ENCODE measurements at places on chromosomes 13 and 19. TPM values are rescaled to one million over a fixed set of nuclear protein-coding genes. Genes with fewer than 3 reads are reported as not detected.
A peak's percentile ranks its signal among the peaks of the same experiment; 100 is the strongest.

GRCh38 chr13:66462187-66462586 lies 767.9 kb downstream of the PCDH9 start:
- no peaks in the 10 kb centered on the region for H3K36me3 ChIP-seq
- no peak for DNase-seq
- H3K27me3 ChIP-seq, result no peaks in the 10 kb centered on the region
- no peak overlapping the region for H3K4me3 ChIP-seq

DNA sequence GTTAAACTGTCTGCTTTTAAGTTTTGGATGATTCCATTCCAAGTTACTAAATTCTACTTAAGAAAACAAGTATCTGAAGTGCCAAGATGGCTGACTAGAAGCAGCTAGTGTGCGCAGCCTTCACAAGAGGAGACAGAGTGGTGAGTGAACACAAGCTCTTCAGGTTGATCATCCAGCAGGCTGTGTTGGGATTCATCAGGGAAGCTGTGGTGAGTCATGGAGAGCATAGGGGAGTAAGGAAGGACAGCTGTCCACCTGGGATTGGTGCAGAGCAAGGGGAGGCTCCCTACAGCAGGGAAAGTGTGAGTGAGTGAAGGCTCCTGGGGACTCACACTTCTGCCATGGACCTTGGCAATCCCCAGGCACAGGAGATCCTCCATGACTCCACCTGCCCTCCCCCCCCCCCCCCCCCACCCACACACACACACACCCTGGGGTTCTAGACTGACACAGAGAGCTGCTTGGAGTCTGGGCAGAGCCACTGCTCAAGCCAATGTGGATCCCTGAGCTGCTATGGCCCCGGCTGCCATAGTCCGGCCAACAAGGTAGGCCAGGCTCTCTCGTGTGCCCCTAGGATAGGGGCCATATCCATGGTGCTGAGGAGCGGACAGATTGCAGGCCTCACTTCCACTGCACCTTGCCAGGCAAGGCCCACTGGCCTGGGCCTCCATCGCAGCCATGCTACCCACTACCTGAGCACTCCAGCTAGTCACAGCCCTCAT lies 23.5 kb downstream of the SLC25A15 start:
- no peaks in the 10 kb centered on the region for H3K27me3 ChIP-seq
- no peaks in the 10 kb centered on the region for H3K4me1 ChIP-seq
- peaks cover 17% of the 10 kb centered on the region for H3K36me3 ChIP-seq
- H3K4me3 ChIP-seq, result no peak overlapping the region

DACH1 gene
- total RNA-seq, result 0.04 TPM

DNA sequence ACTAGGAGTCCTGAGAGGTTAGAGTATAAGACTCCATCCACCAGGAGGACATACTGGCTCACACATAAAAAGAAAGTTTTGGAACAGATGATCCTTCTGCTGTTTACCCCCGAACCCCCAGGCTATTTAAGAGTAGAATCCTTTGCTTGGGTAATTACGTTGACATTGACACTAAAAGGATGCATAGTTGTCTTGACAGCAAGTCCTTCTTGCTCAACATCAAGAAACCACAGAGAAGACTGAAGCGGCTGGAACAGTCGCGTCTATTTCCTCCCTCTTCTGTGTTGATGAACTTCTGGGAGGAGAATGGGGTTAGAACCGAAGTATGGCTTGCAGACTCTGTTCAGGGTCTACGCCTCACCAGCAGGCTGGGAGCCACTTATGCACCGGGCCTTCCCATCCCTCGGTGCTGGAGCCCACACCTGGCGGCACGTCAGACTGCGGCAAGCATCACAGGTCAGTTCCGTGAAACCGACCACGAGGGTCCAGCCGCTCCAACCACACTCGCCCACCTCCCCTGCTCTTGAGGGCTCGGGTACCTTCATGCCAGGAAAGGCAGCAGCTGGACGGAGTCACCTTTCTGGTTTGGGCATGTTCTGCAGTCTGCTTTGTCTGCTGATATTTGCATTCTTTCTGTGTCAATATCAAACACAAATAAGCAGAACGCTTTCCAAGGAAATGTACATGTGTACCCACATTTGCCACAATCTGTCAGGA lies 42.4 kb upstream of the RANBP3 start:
- no peak for DNase-seq
- H3K4me1 ChIP-seq, result peaks cover 23% of the 10 kb centered on the region
- no peaks in the 10 kb centered on the region for H3K27me3 ChIP-seq
- H3K36me3 ChIP-seq, result no peaks in the 10 kb centered on the region
- no peak overlapping the region for H3K27ac ChIP-seq
- H3K4me3 ChIP-seq, result no peak overlapping the region

DNA sequence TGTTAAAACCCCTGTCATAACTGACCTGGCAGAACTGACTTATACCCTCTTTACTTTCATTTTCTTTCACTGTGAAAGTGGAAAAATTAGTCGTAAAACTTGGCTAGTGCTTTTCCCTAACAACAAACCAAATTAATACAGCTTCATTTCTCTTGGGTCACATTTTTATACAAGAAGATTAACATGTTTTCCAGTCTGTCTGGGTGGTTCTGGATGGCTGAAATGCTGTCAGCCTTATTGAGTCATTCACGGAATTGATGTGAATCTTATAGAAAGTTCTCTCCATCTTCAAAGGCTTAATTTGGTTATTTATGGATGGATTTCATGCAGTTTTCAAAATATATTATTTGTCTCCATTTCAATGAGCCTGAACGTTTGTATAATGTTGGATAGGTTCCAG lies 440.0 kb downstream of the KCTD12 start:
- no peaks in the 10 kb centered on the region for H3K27me3 ChIP-seq
- H3K36me3 ChIP-seq, result no peaks in the 10 kb centered on the region
- H3K4me1 ChIP-seq, result no peaks in the 10 kb centered on the region
- no peak overlapping the region for H3K27ac ChIP-seq

CLDND2 gene
- total RNA-seq, result 4.0 TPM

ZNF665 gene
- 2.2 TPM for total RNA-seq

DNA sequence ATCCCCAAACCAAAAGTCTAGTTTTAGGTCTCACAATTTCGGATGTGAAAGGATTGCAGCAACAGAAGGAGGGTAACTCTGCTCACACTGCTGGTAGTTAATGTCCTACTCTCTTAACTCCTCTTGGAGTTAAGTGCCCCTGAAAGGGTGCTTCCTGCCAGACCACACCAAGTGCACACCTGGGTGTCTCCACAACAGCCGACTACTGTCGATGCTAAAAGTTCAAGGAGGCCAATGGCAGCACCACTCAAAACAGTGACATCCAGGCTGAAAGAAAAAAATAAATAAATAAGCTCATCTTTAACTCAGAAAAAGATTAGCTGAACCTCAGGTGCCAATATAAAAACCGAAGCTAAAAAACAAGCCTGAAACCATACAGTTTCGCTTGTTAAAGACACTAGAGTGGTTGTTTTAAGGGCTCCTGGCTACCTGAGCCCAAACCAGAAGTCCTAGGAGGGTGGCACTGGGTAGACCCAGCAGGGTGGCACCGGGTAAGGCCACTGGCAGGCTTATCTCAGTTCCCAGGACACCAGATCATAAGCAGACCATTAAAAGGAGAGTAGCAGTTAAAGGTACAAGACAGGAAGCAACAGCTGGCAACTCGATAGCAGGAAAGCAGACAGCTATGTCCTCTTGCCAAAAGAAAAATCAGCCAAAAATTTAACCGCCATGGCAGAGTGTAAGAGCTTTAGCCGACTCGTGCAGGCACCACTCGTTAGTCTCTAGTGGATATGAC lies 39.3 kb downstream of the BRD4 start:
- H3K4me1 ChIP-seq, result peaks cover 13% of the 10 kb centered on the region
- H3K27ac ChIP-seq, result no peak overlapping the region
- H3K4me3 ChIP-seq, result no peak overlapping the region

GRCh38 chr13:97938706-97939475 lies 14.6 kb upstream of the IPO5 start:
- H3K27ac ChIP-seq, result no peak overlapping the region
- no peak for DNase-seq
- no peak overlapping the region for H3K4me3 ChIP-seq

FBXO17 gene
- total RNA-seq, result 25.0 TPM

DNA sequence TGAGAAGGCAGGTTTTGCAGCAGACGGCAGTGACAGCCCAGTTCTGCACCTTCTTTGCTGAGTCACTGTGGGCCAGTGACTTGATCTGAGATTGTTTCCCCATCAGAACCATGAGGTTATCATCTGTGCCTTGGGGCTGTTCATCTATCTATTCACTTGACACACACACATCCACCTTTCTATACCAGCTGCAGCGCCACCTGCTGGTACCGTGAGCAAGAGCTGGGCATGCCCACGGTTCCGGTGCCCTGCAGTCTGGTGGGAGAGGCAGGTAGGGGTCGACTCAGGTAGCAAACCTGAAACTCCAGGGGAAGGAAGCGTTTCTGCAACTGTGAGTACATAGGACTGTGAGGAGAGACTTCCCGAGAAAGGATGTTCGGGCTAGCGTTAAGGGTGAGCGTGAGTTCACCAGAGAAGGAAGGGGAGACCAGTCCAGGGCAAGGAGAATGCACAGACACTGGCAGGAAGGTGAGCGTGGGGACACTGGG lies 7.5 kb upstream of the LIN7B start:
- no peaks in the 10 kb centered on the region for H3K27me3 ChIP-seq
- H3K4me1 ChIP-seq, result peaks cover 57% of the 10 kb centered on the region
- DNase-seq, result peak; percentile 34
- no peak overlapping the region for H3K27ac ChIP-seq

STAP2 gene
- total RNA-seq, result 5.7 TPM

- H3K27me3 ChIP-seq, result peaks cover 8% of the 10 kb centered on the region
- no peak for DNase-seq
- H3K36me3 ChIP-seq, result no peaks in the 10 kb centered on the region
- no peaks in the 10 kb centered on the region for H3K4me1 ChIP-seq
- H3K4me3 ChIP-seq, result no peak overlapping the region
These were observed 101.9 kb downstream of the TEX29 start for GRCh38 chr13:111422348-111422747.

FCER2 gene
- total RNA-seq, result 0.38 TPM

ZNF471 gene
- not detected for total RNA-seq

LRRC63 gene
- total RNA-seq, result 0.18 TPM

GRCh38 chr19:42271045-42271419 lies 2.0 kb downstream of the CIC start:
- no peak overlapping the region for H3K4me3 ChIP-seq
- peaks cover 17% of the 10 kb centered on the region for H3K4me1 ChIP-seq
- H3K27me3 ChIP-seq, result no peaks in the 10 kb centered on the region
- peak overlapping the region; percentile 91 for H3K27ac ChIP-seq
- DNase-seq, result no peak
- peaks cover 46% of the 10 kb centered on the region for H3K36me3 ChIP-seq

DNA sequence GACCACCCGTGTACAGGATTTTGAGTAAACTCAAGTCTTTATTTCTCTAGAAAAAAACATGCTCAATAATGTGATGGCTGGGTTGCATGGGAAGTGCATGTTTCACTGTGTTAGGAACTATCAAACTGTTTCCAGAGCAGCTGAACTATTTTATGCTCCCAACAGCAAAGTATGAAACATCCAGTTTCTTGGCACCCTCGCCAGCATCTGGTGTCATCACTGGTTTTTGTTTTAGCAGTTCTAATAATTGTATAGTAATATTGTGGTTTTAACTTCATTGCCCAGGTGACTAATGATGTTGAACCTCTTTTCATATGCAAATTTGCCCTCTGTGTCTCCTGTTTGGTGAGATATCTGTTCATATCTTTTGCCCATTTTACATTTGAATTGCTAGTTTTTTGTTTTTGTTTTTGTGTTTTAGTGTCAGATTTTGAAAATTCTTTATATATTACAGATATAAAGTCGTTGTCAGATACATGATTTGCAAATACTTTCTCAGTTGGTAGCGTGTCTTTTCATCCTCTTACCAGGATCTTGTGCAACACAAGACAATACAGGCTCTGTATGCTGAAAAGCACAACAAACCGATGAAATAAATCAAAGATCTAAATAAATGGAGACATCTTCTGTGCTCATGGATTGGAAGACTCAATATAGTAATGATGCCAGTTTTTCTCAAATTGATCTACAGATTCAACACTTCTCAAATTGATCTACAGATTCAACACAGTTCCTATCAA lies 87.8 kb downstream of the IPO5 start:
- peaks cover 3% of the 10 kb centered on the region for H3K27me3 ChIP-seq
- no peaks in the 10 kb centered on the region for H3K36me3 ChIP-seq
- no peak overlapping the region for H3K4me3 ChIP-seq
- H3K27ac ChIP-seq, result no peak overlapping the region
- no peaks in the 10 kb centered on the region for H3K4me1 ChIP-seq

ZNF544 gene
- total RNA-seq, result 37.5 TPM

HIF3A gene
- not detected for total RNA-seq

DNA sequence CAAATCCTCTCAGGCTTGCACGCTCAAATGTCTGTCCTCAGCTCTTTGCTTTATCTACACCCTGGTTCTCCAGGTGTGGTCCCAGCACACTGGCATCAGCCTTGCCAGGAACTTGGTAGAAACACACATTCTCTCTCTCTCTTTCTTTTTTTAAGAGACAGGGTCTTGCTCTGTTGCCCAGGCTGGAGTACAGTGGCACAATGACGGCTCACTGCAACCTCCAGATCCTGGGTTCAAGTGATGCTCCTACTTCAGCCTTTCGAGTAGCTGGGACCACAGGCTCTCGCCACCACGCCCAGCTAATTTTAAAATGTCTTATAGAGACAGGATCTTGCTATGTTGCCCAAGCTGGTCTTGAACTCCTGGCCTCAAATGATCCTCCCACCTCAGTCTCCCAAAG lies 20.8 kb downstream of the ADGRL1 start:
- H3K27me3 ChIP-seq, result no peaks in the 10 kb centered on the region
- H3K4me1 ChIP-seq, result peaks cover 19% of the 10 kb centered on the region
- H3K36me3 ChIP-seq, result no peaks in the 10 kb centered on the region
- no peak overlapping the region for H3K4me3 ChIP-seq

DNA sequence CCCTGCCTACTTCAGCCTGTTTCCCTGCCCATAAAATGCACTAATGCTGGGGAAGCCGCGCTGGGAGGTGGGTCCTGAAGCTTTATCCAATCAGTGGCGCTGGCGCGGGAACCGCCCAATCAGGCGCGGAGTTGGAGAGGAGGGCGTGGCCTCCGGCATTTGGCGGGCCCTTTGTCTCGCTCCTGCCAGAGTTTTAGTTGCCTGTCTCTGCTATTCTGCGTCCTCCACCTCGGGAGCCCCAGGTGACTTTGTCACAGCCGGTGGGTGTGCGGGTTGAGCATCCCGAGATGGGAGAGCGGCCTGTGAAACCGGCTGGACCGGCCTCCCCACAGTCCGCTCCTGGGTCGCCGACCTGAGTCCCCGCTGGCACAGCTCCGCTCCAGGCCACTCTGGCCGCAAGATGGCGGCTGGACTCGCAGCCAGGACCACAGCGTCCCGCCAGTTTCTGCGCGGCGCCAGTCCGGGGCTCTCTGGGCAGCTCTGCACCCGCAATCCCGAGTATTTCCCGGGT lies 30.7 kb upstream of the ZNF429 start:
- DNase-seq, result no peak
- no peak overlapping the region for H3K27ac ChIP-seq

- H3K36me3 ChIP-seq, result no peaks in the 10 kb centered on the region
- H3K27me3 ChIP-seq, result no peaks in the 10 kb centered on the region
- H3K4me1 ChIP-seq, result no peaks in the 10 kb centered on the region
- no peak overlapping the region for H3K4me3 ChIP-seq
- no peak for DNase-seq
These were observed 619.0 kb downstream of the KCTD12 start for GRCh38 chr13:76267216-76267615.

Data from K562 (cell line).